ENCODE measurements at places on chromosomes 12 and 14.

GRCh38 chr12:59491877-59492276, 104.0 kb upstream of the SLC16A7 start:
- DNase-seq: no peak

DNA sequence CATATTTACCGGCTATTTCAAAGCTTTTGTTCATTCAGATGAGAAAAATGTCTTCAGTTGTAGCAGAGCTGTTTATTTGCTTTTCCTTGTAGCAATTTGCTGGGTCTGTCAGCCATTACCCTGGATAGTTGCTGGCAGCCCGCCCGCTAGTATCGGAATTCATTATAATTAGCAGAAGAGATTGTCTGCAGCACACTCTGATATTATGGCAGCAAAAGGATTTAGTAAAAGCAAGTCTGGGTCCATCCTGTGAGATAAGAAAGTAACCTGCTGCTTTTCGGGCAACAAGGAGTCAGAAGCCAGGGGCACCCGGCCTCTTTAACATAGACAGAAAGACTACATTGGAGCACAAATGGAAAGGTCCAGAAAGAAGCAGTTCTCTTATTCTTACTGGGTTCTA, 6.1 kb upstream of the SLC35E3 start:
- DNase-seq: no peak

DNA sequence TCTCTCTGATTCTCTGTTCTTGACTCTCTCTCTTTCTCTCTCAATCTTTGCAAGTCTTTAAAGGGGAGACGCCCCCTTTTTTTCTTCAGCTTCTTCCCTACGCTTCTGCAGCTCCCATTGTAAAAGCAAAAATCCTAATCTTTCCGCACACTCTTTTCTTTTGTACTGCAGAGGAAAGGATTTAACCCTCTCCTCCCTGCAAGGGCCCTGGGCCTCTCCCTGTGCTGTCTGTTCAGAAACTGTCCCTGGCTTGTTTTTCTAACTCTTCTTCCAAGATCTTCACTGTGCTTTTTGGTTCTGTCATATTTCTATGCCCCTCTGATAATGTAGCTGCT, 10.9 kb upstream of the SALL2 start:
- DNase-seq: no peak

DNA sequence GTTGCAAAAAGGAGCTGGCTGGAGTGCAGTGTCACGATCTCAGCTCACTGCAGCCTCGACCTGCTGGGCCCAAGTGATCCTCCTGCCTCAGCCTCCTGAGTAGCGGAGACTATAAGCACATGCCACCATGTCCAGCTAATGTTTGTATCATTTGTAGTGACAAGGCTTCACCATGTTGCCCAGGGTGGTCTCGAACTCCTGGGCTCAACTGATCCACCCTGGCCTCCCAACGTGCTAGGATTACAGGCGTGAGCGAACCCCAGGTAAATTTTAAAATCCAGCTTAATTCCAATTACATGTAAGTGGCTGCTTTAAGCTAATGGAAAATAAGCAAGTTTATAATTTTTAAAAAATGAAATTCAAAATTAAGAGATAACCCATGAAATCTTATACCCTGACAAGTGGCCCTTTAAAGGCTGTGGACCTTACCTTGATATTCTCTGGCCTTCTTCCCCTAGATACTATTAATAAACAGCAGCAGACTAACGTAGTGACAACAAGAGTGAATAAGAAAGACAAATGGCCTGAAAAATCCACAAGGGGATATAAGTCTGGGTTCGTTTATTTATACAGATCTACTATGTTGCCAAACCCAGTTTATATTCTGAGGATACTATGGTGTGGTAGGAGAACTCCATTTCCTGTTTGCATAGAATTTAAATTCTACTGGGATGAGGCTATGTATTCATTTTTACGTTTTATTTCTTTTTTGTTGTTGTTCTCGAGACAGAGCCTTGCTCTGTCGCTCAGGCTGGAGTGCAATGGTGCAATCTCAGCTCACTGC, 25.6 kb upstream of the SLC2A3 start:
- DNase-seq: no peak

Data from right lobe of liver (tissue), 6 donors.